ENCODE measurements at places on chromosomes 2 and 18.

- DNase-seq: no peak
Measured at GRCh38 chr2:157182204-157182709, 75.2 kb upstream of the GALNT5 start.

DNA sequence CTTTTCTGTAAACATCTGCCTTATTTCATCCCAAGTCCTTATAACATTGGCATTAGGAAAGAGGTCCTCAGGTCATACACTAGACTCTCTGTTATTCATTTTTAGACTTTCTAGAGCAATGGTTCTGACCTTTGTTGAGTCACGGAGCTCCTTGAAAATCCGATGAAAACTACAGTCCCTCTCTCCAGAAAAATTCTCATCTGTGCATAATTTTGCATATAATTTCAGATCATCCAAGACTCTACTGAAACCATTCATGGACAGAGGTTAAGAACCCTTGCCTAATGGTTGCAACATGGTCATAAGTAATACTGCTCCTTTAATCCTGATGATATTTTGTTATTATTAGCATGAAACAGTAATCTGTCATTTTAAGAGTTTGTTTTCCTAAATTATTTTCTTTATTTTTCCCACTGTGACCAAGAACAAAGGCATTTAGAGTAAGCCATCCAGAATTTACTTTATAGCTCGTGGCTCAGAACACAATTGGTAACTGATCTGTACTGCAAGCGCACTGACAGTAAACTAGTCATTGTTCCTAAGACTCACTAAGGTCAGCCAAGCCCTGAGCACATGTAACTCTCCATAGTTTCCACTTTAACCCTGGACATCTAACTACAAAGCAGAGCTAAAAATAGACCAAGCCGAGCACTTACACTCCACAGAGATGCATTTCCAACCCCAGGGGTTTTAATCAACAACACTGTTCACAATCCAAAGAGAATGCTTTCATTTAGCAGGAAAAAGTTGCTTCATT lies 8.4 kb downstream of the MYOM1 start:
- no peak for DNase-seq

DNA sequence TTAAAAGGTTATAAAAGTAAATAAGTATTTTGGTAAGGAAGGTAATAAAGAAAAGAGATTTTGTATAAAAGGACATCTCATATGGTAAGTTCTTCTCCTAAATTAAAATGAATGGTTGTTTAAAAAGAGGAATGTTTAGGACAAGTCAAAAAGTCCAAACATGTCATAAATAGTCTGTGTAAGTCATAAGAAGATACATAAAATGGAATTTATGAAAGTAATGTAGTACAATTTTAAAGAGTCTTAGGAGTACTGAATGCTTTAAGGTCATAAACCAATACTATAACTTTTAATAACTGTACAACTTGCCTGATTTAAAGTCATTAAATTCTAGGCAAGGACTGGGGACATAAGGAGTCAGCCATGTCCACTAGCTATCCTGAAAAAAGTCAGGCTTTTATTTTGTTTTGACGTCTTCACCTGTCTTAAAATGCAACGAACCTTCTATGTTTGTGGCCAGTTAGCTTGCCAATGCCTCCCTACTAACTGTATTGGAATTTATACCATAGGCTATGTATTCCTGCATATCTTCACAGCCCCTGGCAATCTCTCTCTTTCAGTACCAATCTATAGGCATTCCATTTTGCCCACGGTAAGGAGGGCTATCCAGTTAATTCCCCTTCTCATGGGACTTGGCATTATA lies 312.3 kb upstream of the LRRTM4 start:
- no peak for DNase-seq

- DNase-seq: no peak
Measured at GRCh38 chr18:35060122-35060815, 19.1 kb downstream of the MAPRE2 start.

DNA sequence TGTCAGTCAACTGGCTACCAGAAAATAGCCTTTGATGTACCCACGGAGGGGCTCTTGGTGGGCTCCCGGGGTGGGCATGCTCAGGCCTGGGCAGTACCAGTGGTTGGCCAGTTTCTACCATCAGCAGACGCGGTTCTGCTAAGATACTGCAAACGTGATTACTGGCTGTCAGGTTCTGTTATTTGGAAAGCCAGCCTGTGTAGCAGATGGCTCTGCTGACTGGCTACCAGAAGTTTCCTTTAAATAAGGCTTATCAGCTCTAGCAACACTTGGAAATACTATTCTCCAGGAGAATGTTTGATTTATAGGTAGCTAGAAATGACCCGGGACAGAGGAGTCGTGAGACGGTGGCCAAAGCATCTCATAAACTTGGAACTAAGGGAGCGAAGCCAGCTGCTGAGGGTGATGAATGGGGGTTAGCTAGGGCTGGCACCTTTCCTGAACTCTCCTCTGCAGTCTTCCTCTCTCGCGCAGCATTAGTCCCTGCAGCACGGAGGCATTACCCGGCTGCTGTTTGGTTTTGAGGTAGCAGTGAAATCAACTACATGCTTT lies 171.9 kb downstream of the AGAP1 start:
- DNase-seq: no peak

DNA sequence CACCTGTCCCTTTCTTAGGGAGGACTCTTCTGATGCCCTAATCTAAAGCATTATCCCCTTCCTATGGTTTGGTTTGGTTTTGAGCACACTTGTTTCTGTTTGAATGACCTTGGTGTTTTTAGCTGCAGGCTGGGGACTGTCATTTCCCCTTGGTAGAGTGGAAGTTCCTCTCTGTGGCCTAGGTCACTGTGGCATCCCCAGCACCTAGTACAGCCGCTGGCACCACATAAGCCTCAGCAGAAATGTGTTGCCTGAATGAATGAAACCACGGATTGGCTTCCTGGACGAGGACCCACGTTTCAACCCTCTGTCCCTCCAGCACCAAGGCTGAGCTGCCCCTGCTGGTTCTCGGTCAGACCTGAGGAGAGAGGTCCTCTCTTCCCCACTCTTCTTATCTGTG lies 159.9 kb downstream of the CTIF start:
- DNase-seq: no peak

- DNase-seq: no peak
Measured at GRCh38 chr18:12253027-12253426, 1.1 kb upstream of the CIDEA start.

DNA sequence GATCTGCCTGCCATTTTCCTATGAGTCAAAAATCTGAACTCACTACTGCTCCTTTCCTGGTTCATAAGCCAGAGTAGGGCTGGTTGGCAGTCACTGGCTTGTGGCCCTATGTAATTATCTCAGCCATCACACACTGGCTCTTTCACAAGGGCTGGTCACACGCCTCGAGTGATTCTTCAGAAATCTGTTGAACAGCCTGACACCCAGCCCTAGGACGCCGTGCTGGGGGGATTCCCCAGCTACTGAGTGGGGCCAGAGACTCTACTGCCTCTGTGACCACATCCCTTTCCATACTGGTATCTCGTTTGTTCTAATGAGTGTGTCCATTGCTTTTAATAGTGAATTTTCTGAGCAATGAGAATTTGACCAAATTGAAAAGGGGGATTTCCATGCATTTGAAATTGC lies 45.8 kb upstream of the RBM44 start:
- no peak for DNase-seq

DNA sequence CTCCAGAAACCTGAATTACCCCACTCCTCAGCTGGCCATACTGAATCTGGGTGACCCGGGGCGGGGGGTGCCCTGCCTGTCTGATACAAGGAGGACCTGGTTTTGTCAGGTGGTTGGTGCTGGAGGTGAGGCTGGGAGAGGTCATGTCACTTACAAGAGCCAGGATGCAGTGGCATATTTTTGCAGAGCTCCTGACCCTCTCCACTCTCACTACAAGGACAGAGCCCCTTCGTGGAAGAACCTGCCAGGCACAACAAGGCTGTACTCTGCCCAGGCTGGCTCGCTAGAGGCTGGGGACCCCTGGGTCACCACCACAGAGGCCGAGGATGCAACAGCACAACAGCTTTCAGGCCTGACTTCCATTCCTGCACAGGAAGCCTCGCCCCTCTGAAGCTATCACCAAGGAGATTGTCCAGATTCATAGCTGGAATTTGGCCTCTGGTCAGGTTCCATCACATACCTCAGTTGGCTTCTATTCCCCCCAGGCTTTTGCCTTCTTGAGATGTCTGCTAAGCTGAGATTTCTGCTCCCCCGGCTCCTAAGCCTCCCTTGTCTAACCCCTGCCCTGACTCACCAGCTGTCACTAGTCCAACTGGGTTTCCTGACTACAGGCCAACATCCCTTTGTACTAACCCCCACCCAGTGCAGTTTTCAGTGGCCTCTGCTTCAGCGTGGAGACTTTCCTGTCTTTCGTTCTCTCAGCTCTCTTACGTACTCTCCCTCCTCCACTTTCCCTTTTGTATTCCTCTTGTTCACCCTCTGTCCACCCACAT lies 132.5 kb upstream of the EPAS1 start:
- no peak for DNase-seq

DNA sequence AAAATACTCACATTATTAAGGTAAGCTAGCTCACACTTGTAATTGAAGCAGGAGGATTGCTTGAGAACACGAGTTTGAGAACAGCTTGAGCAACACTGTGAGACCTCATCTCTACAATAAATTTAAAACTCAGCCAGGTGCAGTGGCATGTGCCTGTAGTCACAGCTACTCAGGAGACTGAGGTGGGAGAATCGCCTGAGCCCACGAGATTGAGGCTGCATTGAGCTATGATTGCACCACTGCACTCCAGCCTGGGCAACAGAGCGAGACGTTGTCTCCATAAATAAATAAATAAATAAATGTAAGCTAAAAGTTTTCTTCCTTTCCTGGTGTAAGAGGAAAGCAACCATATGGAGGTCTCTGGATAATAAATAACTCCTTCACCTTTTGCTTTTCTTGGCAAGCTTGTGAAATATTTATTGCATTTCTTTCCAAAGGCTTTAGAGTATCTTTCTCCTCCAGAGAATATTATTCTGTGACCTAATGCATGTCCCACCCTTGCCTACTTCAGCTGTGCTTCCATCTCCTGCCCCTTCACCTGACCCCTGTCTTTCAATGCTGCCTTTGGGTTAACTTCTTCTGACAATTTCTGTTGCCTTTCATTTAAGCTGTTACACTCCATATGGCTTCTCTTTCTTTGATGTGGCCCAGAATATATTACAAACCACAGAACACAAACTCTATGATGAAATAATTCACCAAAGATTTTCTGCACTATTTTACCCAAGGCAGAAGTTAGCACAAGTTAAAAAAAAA lies 280.7 kb upstream of the RND3 start:
- DNase-seq: no peak
